Activated CD8-positive, alpha-beta T cell treated with anti-CD3 and anti-CD28 coated beads, Interleukin-2, amount 10 ng/mL, durations not matched to agents 7 days and 5 days (primary cell): ENCODE measurements at places on chromosomes 13 and 19. TPM values are rescaled to one million over a fixed set of nuclear protein-coding genes. Genes with fewer than 3 reads are reported as not detected.

DNA sequence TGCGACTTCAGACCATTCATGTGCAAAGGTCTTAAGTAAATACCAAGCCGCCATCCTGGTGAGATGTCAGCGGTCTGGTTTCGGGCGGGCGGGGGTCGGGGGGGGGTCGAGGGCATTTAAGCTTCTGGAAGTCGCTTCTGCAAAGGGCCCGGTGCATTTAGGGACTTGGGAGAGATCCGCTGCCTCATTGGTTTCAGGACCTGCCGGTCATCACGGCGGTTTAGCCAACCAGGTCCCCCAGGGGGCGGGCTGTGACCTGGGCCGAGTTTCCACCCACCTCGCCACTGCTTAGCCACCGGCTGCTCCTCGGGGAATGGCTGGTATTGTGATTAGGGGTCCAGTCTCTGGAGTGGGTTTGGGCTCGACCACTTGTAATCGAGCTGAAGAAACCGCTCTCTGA, 7.8 kb downstream of the ANKLE1 start:
- H3K4me1 ChIP-seq: peaks cover 12% of the 10 kb centered on the region
- DNase-seq: peak; percentile 62
- H3K4me3 ChIP-seq: no peak overlapping the region
- H3K27me3 ChIP-seq: peaks cover 4% of the 10 kb centered on the region

DNA sequence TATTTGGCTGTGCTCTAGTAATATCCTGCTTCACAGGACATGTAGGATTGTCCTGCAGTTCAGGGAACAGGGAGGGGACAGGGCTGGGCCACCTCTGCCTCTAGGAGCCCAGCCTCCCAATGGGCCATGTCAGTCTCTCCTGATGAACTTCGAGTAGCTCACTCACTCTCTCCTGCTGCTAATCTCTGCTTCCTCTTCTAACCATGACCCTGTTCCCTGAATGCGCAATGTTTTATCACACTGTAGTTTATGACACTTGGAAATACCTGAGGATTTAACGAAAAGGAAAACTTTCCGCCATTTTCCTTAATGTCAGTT, 9.2 kb downstream of the PARP4 start:
- H3K27me3 ChIP-seq: no peaks in the 10 kb centered on the region
- DNase-seq: no peak
- H3K27ac ChIP-seq: no peak overlapping the region
- H3K36me3 ChIP-seq: peaks cover 45% of the 10 kb centered on the region

GRCh38 chr13:93865235-93865634, 614.2 kb downstream of the DCT start:
- DNase-seq: no peak
- H3K27ac ChIP-seq: no peak overlapping the region
- H3K4me1 ChIP-seq: no peaks in the 10 kb centered on the region
- H3K27me3 ChIP-seq: no peaks in the 10 kb centered on the region
- no peaks in the 10 kb centered on the region for H3K36me3 ChIP-seq

Gene PROZ
- total RNA-seq: not detected

Gene PDX1
- not detected for total RNA-seq

Gene SPINT2
- 31.5 TPM for total RNA-seq

Gene EXOC3L2
- total RNA-seq: not detected
